Renal cortex interstitium (tissue), 15 donors: ENCODE measurements at places on chromosomes 5 and 9.

DNA sequence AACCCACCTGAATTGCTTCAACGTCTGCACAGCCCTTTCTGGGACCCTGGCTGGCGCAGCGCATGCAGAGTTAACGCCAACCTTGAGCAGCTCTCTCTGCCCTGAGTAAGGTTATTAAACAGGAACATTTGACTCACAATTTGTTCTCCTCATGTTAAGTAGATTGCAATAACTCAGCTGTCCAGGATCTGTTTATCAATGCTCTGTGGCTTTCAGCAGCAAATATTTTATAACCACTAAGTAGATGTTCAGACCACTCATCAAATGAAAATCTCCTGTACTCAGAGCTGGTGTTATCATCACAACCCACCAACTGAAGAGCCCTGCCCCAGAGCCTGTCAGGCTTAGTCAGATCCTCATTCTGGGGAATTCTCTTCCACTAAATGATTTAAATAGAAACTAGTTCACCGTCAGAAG is 403.0 kb downstream of the ZNF608 start:
- DNase-seq, result no peak

GRCh38 chr9:13876741-13877140 is 437.2 kb downstream of the NFIB start:
- DNase-seq, result no peak

GRCh38 chr9:123832858-123833650 is 96.9 kb downstream of the DENND1A start:
- no peak for DNase-seq

GRCh38 chr9:126612813-126613641 is 701 bp upstream of the LMX1B start:
- DNase-seq, result no peak

DNA sequence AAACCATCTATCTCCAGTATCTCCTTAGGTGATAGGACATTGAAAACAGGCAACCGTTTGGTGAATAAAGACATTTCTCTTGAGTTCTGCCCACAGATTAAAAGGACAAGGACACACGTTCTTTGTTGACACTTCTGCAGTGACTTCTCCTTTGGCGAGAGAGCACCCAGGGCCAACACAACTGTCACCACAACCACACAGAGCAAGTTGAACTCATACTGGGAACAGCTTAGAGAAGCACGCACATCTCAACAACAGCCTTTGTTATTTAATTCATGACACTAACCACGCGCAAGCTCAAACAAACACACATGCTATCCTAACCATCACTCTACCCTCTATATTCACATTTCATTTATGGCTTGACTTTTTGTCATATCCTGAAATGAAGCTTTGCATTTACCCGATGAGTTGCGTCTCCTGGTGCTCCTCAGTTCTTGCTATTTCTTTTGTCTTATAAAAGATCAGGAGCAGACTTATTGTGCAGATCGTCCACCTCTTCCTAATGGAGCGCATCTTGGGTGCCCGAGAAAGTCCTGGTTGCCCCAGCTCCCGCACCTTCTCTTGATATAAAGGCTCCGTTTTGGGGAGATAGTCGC is 543 bp downstream of the ST8SIA4 start:
- DNase-seq, result peak; percentile 17

DNA sequence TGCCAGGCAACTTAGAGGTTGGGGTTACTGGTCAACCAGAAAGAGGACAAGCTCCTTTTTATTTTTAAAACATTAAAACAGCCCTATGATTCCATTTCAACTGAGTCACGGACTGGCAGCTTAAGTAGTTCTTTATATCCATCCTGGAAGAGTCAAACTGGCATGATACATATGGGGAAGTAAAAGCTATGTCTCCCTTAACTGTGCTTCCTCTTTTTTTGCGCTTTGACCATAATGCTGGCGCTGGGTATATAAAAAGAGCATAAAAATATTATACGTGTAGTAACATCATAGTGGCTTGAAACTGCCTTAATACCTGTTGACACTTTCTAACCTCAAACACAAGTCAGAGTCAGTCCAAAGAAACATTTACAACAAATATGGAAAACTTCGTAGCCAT is 274.4 kb downstream of the CSNK1G3 start:
- no peak for DNase-seq

- no peak for DNase-seq
Observed at GRCh38 chr9:137612741-137613142, 6.1 kb upstream of the EHMT1 start.

GRCh38 chr9:121707477-121708424 is 56.3 kb downstream of the DAB2IP start:
- no peak for DNase-seq

DNA sequence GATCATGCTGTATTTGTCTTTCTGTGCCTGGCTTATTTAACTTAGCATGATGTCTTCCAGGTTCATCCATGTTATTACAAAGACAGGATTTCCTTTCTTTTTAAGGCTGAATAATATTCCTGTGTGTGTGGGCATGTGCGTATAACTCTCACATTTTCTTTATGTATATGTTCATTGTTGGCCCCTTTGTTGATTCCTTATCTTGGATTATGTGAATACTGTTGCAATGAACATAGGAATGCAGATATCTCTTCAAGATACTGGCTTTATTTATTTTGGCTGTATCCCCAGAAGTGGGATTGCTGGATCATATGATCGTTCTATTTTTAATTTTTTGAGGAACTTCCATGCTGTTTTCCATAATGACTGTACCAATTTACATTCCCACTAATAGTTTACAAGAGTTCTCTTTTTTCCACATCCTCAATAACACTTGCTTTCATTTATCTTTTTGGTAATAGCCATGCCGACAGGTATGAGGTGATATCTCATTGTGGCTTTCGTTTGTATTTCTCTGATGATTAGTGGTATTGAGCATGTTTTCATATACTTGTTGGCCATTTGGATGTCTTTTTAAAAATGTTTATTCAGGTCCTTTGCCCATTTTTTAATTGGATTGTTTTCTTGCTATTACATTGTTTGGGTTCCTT is 38.0 kb downstream of the CREBRF start:
- DNase-seq, result no peak

GRCh38 chr5:41266377-41266776 is 53.0 kb upstream of the C6 start:
- DNase-seq, result no peak

DNA sequence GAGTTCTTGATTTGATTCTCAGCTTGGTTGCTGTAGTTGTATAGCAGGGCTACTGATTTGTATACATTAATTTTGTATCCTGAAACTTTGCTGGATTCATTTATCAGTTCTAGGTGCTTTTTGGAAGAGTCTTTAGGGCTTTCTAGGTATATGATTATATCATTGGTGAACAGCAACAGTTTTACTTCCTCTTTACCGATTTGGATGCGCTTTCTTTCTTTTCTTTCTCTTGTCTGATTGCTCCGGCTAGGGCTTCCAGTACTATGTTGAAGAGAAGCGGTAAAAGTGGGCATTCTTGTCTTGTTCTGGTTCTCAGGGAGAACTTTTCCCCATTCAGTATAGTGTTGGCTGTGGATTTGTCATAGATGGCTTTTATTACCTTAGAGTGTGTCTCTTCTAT is 158.9 kb downstream of the SAXO1 start:
- DNase-seq, result no peak

- no peak for DNase-seq
Observed at GRCh38 chr5:74109344-74109743, 483.3 kb downstream of the ARHGEF28 start.

DNA sequence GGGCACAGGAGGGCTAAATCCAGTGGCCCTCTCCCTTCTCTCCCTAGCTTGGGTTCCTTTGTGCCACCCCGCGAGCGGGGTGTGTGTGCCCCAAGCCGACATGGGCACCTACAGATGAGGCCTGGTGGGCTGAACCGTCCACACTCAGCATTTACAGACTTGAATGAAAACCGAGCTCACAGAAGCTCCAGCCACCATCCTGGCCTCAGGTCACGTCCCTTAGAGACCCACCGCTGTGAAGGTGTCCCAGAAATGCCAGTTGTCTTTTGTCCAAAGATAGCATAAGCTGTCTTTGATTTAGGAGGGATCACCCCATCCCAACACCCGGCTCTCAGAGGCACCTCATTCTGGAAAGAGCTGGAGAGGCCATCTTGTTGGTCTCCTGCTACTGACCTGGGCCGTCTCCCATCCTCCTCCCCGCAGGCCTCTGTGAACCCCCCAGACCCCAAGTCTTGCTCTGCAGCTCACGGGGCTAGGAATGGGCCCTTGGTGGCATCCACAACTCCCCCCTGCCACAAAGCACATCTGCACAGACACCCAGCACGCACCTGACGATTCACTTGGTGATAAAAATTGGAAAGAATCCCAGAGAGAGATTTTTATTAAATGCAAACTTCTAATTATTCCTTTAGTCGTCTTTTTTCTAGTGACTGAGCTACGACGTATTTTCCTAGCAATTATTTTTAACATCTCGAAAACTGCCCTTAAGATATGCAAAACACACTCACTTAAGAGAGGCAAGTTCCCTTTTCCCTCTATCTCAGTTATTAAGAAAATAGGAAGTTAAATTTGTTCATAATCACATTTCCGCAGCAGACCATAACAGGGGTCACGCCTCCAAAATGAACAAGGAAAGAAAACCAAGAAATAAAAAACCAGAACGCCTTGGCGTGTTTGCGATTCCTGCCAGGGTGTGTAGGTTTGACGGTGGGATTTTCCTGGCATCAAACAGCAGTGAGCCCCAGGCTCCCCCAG is 80.5 kb upstream of the LMX1B start:
- DNase-seq, result no peak

DNA sequence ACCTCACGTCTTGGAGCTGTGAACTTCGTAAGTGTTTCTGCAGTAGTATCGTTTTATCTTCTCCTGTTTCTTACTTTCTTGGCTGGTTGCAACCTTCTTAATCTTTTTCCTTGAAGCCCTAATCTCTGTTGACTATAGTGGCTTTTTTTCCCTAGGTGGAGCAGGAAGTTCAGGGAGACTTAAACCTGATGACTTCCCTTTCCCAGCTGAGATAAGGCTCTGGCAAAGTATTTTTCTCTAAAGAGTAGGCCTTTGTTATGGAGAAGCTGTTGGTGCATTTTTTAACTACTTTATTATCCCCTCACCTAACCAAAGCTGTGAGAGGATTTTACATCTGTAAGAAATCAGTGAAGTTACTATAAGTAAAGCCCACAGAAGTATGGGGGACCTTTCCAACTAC is 723.1 kb upstream of the RIOK2 start:
- no peak for DNase-seq

GRCh38 chr5:132182359-132183040 is 45.2 kb downstream of the P4HA2 start:
- DNase-seq, result no peak

DNA sequence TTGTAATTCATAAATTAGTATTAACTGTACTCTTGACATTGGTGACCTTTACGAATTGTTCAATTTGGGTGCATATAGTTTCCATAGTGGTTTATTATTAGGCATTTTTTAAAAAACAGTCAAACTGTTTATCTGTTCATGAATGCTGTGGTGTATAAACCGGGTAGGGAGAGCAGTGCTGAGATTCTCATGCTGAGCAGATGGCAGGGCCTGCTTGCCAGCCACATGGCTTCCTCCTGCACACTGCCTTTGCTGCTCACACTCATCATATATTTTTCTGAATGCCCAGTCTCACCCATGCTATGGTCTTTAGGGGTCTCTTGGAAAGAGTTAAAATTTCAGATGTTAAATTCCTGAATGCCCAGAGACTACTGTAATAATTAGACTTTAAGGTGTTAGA is 40.8 kb downstream of the NNT start:
- no peak for DNase-seq

DNA sequence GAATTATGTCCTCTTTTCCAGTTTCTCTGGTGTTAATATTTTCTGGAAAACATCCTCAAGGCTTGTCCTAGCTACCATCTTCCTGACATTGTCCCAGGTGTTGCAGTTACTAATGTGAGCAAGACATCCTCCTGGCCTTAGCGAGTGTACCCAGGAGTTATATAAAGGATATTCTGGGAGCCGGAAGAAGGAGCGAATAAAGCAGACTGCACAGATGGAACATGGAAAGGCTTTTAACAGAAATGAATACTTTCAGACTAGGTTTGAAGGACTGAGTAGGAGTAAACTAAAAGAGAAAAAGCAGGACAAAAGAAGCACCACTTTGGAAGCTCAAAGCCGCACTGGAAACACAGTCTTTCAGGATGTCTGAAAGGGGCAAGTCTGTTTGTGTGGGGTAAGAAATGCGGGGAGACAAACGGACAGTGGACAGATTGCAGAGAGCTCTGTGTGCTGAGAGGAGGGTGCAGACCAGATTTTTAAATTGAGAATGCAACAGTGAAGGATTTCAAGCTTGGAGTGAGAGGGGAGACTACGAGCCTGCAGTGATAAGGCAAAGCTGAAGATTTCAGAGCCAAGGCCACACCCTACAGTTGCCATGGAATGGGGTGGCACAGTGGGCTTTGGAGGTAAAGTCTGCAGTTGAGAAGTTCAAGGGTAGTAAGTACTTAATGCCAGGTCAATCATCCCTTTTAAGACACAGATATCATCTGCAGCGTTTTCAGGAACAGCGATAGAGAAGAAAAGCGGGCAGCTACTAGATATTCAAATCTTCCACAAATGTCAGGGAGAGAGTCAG is 94.1 kb upstream of the TAF11L2 start:
- DNase-seq, result no peak

DNA sequence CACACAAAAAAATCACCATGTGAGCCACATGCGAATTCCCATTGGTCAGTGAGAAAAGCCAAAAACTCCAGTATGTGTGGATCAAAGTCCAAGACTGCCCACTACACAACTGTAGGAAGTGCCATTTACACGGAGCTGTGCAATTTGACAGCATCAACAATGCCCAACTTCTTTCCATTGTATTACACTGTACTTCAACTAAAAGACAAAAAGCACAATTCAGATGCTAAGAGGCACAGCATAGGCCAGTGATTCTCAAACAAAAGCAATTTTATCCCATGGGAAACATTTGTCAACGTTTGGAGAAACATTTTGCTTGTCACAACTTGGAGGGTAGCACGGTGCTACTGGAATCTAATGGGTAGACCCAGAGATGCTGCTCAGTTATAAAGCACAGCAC is 39.8 kb downstream of the IARS1 start:
- no peak for DNase-seq

DNA sequence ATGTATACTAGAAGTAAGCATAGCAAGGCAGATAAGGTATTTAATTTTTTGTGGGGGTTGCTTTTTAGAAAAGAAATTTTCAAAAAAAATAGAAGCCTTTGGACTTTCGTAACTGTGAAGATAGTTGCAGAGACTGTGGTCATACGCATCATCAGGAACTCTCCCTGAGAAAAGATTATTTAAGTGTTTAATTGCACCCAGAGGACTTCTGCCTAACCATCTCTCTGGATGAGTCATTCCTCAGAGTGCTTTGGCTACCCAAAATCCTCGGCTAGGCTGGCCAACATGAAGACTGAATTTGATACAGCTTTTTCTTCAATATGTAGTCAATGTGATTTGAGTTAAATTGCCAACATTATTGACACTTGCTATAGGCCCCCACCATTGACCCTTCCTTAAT is 296.4 kb downstream of the TLR4 start:
- DNase-seq, result no peak

GRCh38 chr5:128857076-128857677 is 108.1 kb upstream of the SLC27A6 start:
- no peak for DNase-seq

DNA sequence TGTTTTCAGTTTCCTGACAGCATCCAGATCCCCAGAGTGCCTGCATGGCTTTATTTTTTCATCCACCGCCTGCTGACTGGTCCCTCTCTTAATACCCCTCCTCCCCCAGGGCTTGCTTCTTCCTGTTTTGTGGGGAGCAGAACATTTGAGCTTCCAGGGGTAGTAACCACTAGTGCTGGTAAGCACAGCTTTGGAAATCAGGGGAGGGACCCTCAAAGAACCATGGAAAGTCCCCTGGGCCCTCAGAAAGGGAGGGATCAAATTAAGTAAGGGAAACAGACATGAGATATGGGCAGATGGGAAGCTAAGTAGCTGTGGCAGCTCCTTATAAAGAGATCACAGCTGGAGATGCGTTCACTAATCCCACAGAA is 26.8 kb downstream of the GRIA1 start:
- no peak for DNase-seq

- no peak for DNase-seq
Observed at GRCh38 chr5:123783421-123783820, 271.4 kb downstream of the CSNK1G3 start.
